ENCODE measurements at places on chromosomes 4 and X. TPM values are rescaled to one million over a fixed set of nuclear protein-coding genes. Genes with fewer than 3 reads are reported as not detected.

Gene RAB40A
- 0.12 TPM for total RNA-seq

Gene PHEX
- total RNA-seq, result not detected

Gene TREX2
- 0.48 TPM for total RNA-seq

Gene STS
- 7.2 TPM for total RNA-seq

Gene RNF113A
- 9.6 TPM for total RNA-seq

Gene APBB2
- total RNA-seq, result 33.4 TPM

Gene MMRN1
- 3.8 TPM for total RNA-seq

Gene PABPC5
- 0.86 TPM for total RNA-seq

Gene CD38
- 5.1 TPM for total RNA-seq

Gene KIAA1210
- total RNA-seq, result not detected

Gene FHIP1A
- total RNA-seq, result 23.6 TPM

Gene PLP1
- total RNA-seq, result 3.8 TPM

Gene ASMT
- not detected for total RNA-seq

Gene CORIN
- 33.6 TPM for total RNA-seq

Gene NMU
- total RNA-seq, result not detected

Gene SORBS2
- 2,158 TPM for total RNA-seq

Gene FAM241A
- total RNA-seq, result 7.8 TPM

Gene CT45A10
- not detected for total RNA-seq

Gene RNF212
- not detected for total RNA-seq
